ENCODE measurements at places on chromosomes 7 and 10.
A peak's percentile ranks its signal among the peaks of the same experiment; 100 is the strongest.

- DNase-seq, result no peak
Measured at GRCh38 chr10:75722609-75723008, 291.2 kb downstream of the LRMDA start.

DNA sequence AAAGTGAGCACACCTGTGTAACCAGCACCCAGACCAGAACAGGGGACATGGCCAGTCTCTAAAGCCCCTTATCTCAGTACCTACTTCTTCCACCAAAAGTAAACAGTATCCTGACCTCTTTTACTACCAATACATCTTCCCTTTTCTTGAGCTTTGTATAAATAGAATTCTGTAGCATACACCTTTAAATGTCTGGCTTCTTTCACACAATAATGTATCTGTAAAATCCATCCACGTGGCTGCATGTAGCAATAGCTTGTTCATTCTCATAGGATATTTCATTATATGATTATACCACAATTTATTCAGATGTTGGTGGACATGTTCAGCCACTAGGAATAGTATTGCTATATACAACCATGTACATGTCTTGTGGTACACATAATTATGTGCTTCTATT is 40.6 kb downstream of the BTBD16 start:
- no peak for DNase-seq

DNA sequence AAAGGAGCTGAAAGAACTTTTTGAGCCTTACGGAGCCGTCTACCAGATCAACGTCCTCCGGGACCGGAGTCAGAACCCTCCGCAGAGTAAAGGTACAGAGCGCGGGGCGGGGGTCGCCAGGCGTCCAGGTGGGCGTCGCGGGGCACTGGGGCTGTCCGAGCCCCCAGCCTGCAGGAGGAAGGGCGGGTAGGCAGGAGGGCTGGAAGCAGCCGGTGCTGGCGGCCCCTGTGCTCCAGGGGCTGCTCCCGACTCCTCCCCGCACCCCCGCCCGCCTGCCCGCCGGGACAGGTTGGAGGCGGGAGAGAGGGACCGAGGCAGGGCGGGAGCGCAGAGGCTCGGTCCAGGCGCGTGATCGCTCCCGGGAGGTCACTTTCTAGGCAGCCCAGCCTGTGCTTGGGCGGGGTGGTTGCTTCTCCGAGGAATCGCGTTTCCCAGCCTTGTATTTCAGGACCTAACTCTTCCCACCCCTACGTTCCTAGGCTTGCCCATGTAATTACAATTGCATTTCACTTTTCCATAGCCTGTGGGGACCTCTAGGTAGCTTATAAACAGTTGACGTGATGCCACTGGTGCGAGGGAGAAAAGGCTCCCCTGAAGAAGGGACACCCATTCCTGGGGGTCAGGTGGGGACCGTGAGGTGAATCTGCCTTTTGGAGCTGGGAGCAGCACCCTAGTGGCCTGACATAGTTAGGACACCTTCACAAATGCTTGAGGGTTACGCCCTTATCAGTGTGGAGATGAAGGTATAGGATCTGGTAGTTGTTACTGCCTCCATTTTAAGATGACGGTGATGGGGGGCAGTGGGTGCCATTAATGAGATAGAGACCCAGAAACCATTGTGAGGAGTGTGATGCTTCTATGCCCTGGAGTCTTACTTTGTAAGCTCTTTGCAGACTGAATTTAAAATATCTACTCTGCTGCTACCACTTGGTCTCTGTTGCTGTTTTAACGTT is 148.2 kb downstream of the CELF2 start:
- DNase-seq, result peak; percentile 14

DNA sequence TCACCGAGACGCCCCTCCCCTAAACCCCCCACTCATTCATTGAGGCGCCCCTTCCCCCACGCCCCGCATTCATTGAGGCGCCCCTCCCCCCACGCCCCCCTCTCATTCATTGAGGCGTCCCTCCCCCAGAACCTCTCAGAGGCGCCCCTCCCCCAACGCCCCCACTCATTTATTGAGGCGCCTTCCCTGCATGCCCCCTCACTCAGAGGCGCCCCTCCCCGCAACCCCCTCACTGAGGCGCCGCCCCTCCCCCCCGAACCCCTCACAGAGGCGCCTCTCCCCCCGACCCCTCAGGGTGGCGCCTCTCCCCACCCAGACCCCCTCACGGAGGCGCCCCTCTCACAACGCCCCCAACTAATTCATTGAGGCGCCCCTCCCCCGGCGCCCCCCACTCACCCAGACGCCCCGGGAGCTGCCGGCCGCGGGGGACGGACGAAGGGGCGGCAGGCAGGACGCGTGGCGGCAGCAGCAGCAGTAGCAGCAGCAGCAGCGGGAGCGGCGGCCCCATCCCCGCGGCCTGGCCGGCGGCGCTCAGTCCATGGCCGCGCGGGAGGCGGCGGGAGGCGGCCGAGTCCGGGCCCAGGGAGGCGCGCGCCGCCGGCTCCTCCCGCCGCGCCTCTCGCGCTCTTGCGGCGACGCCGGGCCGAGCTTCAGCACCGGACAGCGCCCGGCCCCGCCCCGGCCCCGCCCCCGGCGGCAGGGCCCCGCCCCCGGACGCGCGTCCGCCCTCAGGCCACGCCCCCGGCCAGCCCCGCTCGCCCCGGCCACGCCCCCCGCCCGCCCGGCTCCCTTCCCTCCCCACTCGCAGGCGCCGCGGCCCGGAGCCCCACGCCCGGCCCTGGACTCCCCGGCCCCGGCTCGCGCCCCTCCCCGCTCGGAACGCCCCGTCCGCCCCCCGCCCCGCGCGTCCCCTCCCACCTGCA is at the start of gene PTPRN2:
Gene PTPRN2, minus strand, starts transcription at position 662 of the 923 bp plus-strand sequence.
- peak; percentile 84 for DNase-seq

DNA sequence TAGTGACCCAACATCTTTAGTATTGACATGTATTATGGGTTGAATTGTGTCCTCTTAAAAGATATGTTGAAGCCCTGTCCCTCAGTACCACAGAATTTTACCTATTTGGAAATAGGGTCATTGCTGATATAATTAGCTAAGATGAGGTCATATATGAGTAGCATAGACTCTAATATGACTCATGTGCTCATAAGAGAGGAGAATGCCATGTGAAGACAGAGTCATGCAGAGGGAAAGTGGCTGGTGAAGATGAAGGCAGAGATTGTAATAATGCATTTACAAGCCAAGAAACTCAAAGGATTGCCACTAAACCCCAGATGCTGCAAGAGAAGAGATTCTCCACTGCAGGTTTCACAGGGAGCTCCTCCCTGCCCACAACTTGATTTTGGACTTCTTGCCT is 496.4 kb downstream of the KIF20B start:
- no peak for DNase-seq

DNA sequence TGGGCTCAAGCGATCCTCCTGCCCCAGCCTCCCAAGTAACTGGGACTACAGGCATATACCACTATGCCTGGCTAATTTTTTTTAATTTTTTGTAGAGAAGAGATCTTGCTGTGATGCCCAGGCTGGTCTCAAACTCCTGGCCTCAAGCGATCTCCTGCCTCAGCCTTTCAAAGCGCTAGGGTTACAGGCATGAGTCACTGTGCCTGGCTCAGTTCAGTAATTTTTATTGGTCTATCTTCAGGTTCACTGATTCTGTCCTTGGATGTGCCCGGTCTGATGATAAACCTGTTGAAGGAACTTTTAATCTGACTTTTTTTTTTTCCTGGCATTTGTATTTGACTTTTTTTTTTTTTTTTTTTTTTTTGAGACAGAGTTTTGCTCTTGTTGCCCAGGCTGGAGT is 40.1 kb upstream of the STRIP2 start:
- peak; percentile 81 for DNase-seq

DNA sequence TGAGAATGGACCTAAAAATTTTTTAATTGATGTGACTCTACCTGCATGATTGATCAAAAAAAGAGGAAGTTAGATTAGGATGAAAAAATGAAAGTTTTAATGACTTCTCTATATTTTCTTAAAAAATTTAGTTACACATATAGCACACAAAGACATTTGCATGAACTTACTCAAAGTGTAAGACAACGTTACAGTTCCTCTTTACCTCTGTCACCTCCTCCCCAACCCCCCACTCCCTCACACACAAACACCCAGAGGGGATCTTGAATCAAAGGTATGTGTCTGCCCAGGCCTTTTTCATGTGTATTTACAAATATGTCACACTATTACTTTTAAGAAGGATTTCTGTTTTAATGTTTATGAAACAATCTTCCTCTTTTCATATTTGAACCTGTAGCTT is 20.6 kb upstream of the CDCA7L start:
- no peak for DNase-seq

All from ACHN (cell line).